ENCODE measurements at places on chromosomes 1 and 21.

- peak; percentile 72 for DNase-seq
Observed at GRCh38 chr1:77991638-77992037, 12.8 kb upstream of the FUBP1 start.

DNA sequence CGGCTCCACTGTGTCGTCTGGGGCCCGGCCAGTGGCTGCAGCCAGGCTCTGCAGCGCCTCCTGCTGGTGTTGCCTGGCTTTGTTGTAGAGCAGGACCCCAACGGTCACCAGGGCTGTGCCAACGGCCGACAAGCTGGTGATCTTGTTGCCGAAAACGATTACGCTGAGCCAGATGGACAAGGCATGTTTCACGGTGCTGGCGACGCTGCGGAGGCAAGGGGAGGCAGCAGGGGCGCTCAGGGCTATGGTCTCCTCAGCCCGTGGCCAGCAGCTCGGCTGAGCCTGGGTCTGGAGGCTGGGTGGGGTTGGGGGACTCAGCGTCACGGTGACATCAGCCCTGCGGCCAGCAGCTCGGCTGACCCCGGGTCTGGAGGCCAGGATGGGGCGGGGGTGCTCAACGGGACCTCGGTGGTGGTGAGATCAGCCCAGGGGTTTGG is 7.0 kb upstream of the CDK11B start:
- no peak for DNase-seq

DNA sequence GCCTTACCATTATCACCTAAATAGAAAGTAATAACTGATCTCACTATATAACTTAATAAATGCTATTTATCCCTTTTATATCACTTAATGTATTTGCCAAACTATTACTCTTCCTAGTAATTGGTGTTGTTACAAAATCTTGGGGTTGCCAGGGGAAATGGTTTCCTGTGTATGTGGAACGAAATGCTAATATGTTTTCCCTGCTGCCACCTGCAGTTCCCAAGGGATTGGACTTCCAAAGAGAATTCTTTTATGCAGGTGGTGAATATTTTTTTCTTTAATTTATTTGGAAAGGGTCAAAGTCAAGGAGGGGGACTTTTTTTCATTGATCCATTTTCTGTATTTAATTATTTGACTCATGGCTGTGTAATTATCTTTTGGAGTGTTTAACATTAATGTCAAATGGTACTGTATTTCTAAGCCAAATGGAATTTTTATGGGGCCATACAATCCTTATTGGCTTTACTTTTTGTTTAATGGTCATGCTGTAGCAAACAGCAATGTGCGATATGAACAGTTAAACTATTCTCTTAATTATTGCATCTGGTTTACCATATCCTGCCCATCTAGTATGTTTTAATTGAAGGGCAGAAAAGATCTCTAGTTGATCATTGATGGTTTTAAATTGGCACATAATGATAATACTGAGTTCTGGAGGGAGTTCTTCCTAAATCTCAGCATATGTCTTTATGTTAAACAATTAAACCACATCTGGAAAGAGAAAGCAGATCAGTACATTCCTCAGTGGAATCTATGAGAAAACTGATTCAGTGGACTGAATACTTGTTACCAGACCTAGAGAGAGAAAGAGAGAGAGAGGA is 486.3 kb downstream of the TTLL7 start:
- no peak for DNase-seq

- DNase-seq: peak; percentile 49
Observed at GRCh38 chr1:226870401-226871279, at the start of gene PSEN2. Gene PSEN2, plus strand, starts transcription at chr1:226870616. Its CDS starts 11,292 bp downstream, at chr1:226881908.

DNA sequence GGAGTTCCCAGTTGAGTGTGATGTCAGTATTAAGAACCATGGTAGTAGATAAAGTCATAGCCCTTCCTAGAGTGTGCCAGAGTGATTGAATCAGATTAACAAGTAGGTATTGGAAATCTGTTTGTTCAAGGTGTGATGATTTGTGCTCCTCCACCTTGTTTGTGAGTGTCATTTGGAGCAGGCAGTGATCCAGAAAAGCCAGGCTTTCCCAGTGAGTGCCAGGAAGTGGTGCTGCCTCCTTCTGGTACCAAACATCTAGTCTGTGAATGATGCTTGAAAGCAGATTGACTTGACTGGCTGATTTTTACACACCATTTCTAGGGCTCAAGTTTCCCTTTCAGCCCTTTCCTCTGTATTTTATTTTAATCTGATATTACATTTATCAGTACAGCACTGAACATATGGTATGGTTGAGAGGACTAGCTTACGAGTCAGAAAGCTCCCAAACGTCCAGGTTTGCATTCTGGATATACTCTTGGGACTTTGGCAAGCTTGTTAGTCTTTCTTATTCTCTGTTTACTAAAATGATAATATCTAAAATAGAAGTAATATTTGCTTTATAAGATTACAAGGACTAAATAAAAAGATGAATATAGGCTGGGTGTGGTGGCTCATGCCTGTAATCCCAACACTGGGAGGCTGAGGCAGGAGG is 100.7 kb downstream of the PATJ start:
- peak; percentile 5 for DNase-seq

- no peak for DNase-seq
Observed at GRCh38 chr1:231159963-231160761, 1.7 kb upstream of the TRIM67 start.

- DNase-seq: no peak
Observed at GRCh38 chr1:98130408-98130807, 209.6 kb upstream of the DPYD start.

GRCh38 chr1:156807627-156808026 is 9.0 kb downstream of the SH2D2A start:
- no peak for DNase-seq

DNA sequence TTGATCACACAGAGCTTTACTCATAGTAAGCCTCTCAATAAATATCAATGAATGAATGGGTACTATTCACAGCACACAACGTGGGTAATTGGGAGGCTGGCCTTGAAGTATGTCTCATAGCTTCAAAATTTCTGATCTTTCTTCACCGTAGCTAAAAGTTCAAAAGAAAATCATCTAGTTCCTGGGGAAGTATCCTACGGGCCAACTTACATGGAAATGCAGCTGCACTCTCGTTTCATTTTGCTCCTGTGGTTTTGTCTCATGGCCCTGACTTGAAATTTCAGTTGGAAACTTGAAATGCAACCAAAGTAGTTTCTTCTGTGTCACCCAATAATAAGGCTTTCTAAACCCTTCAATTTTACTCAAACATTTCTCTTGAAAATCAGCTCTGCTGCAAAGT is 76.1 kb upstream of the CNIH3 start:
- DNase-seq: peak; percentile 60

DNA sequence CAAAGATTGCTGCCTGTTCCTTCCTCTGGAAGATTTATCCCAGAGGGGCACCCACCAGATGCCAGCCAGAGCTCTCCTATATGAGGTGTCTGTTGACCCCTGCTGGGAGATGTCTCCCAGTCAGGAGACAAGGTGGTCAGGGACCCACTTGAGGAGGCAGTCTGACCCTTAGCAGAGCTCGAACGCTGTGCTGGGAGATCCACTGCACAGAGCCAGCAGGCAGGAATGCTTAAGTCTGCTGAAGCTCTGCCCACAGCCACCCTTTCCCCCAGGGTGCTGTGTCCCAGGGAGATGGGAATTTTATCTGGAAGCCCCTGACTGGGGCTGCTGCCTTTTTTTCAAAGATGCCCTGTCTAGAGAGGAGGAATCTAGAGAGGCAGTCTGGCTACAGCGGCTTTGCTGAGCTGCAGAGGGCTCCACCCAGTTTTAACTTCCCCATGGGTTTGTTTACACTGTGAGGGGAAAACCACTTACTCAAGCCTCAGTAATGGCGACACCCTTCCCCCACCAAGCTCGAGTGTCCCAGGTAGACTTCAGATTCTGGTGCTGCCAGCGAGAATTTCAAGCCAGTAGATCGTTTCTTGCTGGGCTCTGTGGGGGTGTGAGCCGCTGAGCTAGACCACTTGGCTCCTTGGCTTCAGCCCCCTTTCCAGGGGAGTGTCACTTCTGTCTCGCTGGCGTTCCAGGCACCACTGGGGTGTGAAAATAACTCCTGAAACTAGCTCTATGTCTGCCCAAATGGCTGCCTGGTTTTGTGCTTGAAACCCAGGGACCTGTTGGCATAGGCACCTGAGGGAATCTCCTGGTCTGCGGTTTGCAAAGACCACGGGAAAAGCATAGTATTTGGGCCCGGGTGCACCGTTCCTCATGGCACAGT is 51.1 kb upstream of the PDC start:
- no peak for DNase-seq

- DNase-seq: peak; percentile 96
Observed at GRCh38 chr1:205226868-205227583, 720 bp upstream of the TMCC2 start.

DNA sequence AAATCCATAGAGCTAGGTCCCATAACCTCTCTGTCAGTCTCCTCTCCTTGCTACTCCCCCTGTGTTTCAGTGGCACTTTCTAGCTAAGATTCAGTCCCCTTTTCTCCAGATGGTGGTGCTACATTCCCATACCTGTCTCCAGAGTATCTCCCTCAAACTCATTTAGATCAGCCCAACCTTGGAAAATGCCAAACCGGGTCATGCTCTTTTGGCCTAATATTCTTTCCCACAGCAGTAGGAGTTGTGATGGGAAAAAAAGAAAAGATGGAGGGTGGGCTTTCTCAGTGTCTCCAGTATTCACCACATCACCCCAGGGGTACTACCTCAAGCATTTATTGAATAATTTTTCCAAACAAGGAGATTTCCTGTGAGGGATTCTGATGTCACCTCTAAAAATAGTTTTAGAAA is 3.2 kb upstream of the RXFP4 start:
- DNase-seq: peak; percentile 67

DNA sequence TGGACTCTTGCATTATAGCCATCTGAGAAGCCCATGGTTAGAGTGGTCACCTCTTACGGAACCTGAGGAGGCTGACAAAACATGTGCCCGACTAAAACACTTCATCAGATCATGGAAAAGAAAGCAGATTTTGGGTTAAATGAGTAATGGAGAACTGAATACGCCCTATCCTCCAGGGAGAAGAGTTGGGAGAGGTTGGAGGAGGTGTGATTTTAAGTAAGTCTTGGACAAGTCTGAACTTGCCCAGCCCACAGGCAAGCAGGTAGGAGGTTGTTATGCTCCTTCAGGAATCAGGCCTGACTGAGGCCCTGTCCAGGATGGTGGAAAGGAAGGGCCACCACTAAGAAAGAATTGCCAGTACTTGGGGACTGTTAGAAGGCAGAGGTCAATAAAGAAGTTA is 255.8 kb downstream of the TGFB2 start:
- DNase-seq: peak; percentile 74

GRCh38 chr21:42337830-42338728 is 12.7 kb downstream of the TFF2 start:
- no peak for DNase-seq

GRCh38 chr1:224521904-224522734 is 87.5 kb upstream of the WDR26 start:
- DNase-seq: no peak

GRCh38 chr1:50289495-50289894 is 133.7 kb downstream of the DMRTA2 start:
- DNase-seq: no peak

GRCh38 chr1:48030211-48030610 is 33.0 kb upstream of the TRABD2B start:
- no peak for DNase-seq

- DNase-seq: no peak
Observed at GRCh38 chr1:220681220-220681880, 8.8 kb upstream of the C1orf115 start.

DNA sequence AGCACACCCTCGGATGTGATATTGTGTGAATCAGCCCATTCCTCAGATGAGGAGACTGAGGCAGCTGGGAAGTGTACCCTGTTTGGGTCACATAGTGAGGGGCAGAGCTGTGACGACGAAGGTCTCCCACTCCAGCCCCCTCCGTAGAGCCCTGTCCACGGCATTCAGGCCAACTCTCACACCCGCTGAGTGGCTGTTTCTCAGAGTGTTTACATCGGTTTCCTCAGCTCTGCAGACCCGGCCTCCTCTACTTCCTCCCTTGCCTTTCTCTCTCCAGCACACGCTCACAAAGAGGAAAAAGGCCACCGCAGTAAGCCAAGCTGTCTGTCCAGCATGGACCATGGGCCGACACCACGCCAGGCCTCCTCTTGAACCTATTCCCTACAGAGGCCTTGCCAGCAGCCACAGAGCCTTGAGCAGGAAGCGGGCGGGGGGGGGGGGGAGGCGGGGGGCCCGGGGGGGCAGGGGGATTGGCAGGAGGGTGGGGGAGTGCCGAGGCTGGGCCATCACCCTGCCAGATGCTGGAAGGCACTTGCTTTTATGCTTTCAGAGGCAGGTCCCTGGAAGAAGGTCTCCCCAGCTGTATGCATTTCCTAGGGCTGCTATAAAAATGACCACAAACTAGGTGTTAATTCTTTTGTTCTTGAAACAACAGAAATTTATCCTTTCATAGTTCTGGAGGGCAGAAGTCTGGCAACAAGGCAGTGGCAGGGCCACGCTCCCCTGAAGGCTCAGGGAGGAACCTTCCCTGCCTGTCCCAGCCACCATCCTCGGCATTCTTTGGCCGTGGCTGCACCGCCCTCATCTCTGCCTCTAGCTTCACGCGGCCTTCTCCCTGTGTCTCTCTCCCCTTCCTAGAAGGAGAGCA is 178.4 kb downstream of the PSMG1 start:
- DNase-seq: no peak

DNA sequence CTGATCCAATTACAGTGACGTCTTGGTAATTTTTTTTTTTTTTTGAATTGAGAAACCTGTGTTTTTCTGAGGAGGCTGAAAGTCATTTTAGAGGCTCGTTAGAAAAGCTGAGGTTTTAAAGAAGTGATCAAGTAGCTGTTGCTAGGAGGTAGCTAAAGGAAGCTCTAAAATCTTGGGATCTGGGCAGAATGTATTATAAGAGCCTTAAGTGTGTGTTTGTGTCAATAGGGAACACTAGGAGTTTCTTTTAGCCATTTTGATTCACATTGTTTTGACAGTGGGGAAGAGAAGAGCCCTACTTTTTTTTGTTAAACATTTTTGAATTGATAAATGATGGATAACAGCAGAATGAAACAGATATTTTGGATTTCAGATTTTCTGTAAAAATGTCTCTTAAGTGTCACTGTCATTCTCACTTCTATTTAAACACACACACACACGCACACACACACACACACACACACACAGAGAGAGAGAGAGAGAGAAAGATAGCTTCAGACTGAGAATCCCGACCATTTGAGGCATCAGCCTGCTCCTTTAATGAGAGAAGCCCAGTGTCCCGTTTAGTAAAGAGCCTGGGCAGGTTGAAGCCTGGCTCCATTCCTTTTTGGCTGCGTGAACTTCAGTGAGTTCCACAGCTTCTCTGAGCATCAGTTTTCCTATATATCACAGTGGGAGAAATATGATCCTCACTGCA is 79.1 kb upstream of the GPR88 start:
- no peak for DNase-seq

DNA sequence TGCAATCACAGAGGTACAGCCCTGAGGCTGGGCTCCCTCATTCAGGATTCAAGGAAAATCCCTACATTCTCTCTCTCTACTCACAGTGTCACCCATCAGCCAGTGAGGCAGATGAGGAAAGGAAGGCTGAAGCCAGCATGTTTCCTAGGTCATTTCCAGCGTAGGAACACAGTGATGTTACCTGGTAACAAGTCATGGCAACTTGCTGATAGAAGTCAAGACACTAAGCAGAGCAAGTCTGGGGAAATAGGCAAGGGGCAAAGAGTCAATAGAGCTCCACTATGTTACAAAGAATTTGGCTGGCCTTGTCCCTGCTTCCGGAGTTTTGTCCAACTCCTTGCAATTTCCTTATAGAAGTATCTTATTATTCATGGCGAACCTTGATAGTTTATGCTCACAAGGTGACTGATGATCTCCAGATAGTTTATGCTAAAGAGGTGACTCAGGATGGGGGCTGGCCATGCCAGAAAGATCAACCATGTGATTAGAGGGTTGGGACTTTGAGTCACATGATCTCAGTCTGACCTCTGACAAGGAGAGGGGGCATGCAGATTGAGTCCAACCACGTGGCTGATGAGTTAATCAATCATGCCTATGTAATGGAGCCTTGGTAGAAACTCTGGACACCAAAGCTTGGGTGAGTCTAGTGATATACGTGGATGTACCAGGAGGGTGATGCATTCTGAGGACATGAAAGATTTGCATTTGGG is 51.1 kb downstream of the SUSD4 start:
- DNase-seq: peak; percentile 13

Data from mammary epithelial cell (primary cell).